AG09309 (cell line): ENCODE measurements at places on chromosomes 2 and 18.

DNA sequence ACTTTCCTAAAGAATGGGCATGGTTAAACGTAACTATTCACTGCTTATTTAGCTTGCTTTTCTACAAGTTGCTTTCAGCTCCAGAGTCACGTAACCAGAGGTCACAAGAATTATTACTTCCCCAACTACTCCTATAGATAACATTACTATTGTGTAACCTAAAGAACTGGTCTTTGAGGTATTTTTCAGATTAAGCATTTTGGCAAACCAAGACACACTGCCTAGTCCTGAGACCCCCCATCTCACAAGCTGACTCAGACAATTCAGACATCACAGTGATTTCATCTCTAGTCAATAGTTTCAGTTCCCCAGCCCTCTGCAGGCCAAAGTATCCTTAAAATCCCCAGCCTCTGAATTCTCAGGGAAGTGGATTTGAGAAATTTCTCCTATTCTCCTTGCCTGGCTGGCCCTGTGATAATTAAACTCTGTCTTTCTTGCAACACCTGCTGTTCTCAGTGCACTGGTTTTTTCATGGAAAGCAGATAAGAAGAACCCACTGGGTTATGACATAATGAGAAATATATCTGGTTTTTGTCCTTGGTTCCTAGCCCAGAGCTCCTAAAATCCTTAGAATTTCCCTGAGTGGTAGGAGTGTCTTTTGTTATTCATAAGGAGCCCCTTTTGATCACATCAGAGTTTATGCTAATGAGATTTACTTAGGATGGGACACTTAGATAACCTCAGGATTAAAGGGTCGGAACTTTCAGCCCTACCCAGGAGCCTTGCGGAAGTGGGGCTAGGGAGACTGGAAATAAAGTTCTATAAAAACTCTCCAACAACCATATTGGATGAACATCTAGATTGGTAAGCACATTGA lies 1310.8 kb upstream of the CHAC2 start:
- DNase-seq: no peak

GRCh38 chr2:46520130-46520711 lies 40.9 kb downstream of the TMEM247 start:
- no peak for DNase-seq

DNA sequence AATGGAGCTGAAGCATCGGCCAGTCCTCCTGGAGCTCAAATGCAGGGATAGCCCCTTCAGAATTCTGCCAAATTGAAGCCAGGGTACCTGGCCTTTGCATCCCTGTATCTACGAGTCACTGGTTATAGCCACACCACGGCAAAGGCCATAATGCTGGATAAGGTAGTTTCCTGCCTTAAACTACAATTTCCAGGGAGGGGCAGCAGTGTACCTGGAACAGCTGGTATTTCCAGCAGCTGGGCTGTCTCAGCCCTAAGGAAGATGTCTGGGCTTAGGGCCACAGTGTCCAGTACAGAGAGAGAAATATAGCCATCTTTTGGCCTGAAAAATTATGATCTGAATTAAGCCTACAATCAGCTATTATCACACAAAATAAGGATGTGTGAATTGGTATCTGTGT lies 180.3 kb downstream of the GCA start:
- DNase-seq: no peak

DNA sequence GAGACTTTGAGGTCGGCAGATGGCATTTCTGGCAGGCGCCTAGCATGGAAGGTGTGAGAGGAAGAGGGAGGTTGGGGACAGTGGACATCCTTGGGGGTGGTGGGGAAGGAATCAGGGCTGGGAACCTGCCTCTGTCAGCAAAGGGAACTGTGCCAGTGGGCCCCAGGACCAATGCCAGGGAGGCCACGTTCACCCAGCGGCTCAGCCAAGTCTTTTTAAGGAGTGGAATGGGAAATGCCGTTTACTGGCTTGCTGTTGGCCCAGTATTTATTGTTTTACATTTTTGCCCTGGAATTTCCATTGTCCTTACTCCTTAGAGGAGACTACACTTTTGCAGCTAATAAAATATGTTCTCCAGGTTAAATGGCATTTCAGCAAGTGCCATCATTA lies 135.2 kb downstream of the MCFD2 start:
- DNase-seq: no peak

GRCh38 chr2:53460347-53460746 lies 307.3 kb upstream of the CHAC2 start:
- DNase-seq: no peak

DNA sequence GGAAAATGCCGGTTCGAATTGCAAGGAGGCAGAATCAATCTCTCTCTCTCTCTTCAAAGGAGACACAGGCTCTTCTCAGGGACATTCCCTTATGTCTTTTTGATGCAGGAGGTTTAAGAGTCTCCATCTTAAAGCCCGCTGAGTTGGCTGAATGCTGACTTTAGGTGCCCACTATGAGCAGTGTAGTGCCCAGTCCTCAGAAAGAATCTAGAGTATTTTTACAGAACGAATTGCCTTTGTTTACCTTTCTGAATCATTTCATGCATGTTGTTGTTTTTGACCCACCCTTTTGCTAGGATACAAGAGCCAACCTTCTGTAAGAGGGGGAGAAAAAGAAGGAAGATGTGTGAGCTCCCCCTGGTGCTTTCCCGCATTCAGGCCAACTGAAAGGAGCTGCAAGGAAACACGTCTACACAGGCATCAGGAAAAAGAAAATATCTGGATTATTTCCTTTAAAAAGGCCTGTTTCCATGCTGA lies 193.5 kb upstream of the TCF4 start:
- no peak for DNase-seq

DNA sequence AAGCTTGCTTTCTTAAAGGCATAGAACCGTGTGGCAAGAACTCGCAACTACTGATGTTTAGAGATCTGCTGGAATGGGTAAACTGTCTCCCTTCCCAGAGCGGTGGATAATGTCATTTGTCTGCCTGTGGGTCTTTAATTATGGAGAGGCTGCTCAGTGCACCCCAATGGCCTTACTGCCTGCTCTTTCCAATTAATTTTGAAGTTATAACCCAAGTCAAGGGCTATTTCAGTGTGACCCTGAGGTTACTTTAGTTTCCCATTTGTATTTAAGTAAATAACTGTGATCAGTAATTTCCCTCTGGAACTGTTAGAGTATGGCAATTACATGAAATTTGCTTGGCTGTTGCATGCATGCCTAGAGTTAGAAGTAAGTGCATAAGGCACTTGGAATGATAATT lies 48.9 kb upstream of the LYPD6 start:
- no peak for DNase-seq

DNA sequence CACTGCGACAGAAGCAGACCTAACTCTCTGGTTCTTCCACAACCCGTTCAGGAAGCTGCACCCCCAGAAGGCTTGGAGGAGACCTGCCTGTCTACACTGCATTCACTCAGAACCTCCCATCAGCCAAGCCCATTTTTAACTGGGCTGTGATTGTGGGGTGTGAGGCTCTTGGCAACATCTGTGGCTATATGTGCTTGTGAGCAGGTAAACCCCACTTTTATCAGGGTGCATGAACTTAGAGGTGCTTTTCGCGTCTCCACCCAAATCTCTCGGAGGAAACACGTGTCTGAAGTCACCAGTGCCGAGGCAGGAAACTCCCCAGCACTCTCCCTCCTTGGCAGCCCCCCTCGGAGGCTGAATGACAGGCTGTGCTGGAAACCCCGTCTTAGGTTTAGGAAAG lies 158.2 kb upstream of the SALL3 start:
- DNase-seq: no peak

DNA sequence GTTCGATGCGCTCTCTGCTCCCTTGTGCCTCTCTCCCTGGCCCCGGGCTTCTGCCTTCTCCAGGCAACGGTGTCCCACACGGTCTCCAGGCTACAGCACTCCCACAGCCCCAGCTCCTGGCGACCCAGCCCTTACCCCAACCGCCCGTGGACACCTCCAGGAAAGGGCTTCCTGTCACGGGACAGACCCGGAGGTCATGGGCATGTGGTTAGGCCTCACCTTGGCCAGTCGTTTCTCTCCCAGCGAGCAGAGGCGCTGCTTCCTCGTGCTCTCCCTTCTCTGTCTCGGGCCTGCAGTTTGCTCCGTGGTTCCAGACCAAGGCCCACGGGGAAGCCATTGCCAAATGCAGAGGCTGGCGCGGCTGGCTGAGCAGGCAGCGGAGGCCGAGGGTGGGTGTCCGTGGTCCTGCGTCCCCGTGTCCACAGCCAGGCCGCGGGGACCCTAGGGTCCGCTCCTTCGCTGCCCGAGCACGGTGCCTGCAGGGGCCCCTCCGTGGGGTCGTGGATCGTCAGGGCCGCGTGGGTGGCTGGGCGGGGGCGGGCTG lies 61.0 kb upstream of the IL1RL1 start:
- DNase-seq: no peak

- DNase-seq: no peak
Observed at GRCh38 chr2:44965684-44966083, 24.2 kb downstream of the SIX3 start.

- no peak for DNase-seq
Observed at GRCh38 chr18:49250816-49251388, 209.5 kb downstream of the DYM start.

DNA sequence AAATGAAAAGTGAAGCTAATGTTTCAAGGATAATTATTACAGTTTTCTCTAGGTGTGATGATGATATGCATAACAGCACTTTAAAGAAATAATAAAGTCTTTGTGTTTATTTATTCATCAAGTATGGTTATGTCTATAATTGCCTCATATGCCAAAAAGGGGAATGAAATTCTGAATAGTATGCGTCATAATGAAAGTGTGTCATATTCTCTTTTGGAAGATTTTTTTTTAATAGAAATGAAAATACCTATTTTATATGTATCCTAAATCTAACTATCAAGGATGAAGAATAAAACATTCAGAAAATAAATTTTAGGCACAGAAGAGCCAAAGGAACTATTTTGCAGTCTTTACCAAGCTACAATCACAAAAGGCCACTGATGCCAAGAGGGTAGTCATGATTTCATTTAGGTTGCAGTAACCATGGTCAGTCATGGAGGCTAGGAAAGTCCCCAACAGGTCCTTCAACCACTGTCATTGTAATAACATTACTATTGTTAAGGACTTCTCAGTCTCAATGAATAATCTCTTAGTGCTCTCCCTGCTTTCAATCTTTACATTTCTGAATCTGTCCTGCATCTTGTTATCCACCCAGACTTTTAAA lies 712.5 kb downstream of the DCDC2C start:
- DNase-seq: no peak

GRCh38 chr2:168611896-168612650 lies 156.0 kb downstream of the CERS6 start:
- DNase-seq: no peak

- DNase-seq: no peak
Observed at GRCh38 chr18:8713691-8714090, 8.3 kb downstream of the MTCL1 start.

- peak; percentile 52 for DNase-seq
Observed at GRCh38 chr2:215028231-215028630, 110.2 kb downstream of the ABCA12 start.

DNA sequence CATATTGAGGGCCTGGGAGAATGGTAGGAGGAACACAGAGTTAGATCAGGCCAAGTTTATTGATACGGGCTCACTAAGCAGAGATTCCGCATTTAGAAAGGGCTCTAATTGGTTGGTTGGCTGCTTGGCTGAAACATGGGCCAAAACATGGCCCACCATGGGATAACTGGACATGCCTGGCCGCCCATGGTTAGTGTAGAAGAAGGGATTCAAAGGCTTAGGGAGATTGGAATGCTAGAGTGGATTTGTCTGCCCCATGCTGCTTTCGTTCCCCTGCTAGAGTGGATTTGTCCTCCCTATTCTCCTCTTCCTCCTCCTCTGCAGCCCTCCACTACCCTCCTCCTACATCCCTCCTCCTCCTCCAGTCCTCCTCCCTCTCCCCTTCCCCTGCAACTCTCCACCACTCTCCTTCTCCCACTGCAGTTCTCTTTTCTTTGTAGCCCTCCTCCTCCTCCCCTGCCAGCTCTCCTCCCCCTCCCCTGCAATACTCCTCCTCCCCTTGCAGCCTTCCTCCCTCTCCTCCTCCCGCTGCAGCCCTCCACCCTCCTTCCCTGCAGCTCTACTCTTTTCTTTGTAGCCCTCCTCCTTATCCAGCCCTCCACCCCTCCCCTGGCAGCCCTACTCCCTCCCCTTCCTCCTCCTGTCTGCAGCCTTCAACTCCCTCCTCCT lies 17.2 kb downstream of the BOK start:
- no peak for DNase-seq

DNA sequence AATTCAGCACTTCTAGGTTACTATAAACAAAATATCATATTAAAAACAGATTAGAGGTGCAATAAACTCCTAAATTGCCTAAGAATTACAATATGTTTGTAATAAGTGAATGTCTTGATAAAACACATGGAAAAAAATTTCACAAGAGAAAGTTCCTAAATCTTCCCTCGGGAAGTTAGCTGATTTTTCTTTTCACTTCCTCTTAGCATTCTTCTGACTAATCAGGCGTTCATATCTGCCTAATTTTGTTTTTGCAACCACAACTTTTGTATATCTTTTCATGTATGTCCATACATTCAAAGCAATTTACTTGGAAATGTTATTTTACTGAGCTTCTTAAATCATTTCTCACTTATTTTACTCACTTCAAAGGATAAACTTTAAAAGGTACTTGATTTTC lies 88.5 kb downstream of the RTTN start:
- no peak for DNase-seq

- no peak for DNase-seq
Observed at GRCh38 chr2:97724946-97725688, 11.7 kb downstream of the ZAP70 start.

DNA sequence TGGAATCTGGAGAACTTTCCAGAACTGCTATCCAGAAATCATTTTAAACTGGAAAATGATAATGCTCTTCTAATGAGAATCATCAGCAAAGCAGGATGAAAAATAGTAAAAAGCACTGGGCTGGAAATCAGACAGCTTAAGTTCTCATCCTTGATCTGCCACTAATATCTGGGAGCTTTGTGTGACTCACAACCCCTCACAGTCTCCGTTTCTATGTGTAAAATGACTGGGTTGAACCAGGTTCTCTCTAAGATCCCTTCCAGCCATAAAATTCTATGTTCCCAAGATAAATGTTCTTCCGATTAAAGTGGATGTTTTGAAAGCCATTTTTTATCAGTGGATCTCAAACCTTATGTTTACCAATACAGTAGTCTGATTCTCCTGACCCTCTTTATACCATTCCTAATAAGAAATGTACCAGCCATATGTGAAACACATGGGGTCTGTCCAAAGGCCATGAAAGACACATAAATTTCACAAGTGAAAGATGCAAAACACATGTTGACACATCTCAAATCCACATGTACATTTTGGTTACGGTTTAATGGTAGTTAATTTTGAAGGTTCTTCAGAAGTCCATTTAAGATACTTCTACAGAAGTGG lies 188.8 kb downstream of the EN1 start:
- no peak for DNase-seq

GRCh38 chr2:102967451-102967850 lies 205.6 kb downstream of the TMEM182 start:
- DNase-seq: peak; percentile 0
